Skeletal muscle tissue (tissue), 5 donors: ENCODE measurements at places on chromosomes 13 and 19. TPM values are rescaled to one million over a fixed set of nuclear protein-coding genes. Genes with fewer than 3 reads are reported as not detected.

The ADAMTSL5 gene
- 3.1 TPM for total RNA-seq

The F10 gene
- 33.9 TPM for total RNA-seq

The ICAM5 gene
- not detected for total RNA-seq

The ZNF493 gene
- 47.5 TPM for total RNA-seq

The QPCTL gene
- 2.6 TPM for total RNA-seq

The SLITRK1 gene
- total RNA-seq, result 0.52 TPM

The MPHOSPH8 gene
- 7.8 TPM for total RNA-seq

The MCF2L gene
- 18.3 TPM for total RNA-seq

The ZNF333 gene
- 12.0 TPM for total RNA-seq

The EID2B gene
- total RNA-seq, result 2.6 TPM

The KL gene
- 2.6 TPM for total RNA-seq

The ZSCAN22 gene
- 2.6 TPM for total RNA-seq

The MEX3D gene
- 21.4 TPM for total RNA-seq

The RPS15 gene
- 354 TPM for total RNA-seq

The ZNF726 gene
- 2.6 TPM for total RNA-seq

The CEACAM3 gene
- total RNA-seq, result not detected

The ZNF497 gene
- total RNA-seq, result 2.1 TPM

The MBD3L3 gene
- total RNA-seq, result not detected

The C13orf42 gene
- not detected for total RNA-seq

The NRTN gene
- not detected for total RNA-seq

The BCKDHA gene
- 46.4 TPM for total RNA-seq

The SYT3 gene
- total RNA-seq, result not detected

The MYH14 gene
- 30.3 TPM for total RNA-seq

The KRTDAP gene
- not detected for total RNA-seq

The PLVAP gene
- total RNA-seq, result 12.5 TPM

The CNN1 gene
- 28.7 TPM for total RNA-seq

The KLF12 gene
- 18.3 TPM for total RNA-seq

The GPC5 gene
- total RNA-seq, result 6.3 TPM

The TMEM145 gene
- 0.52 TPM for total RNA-seq

The HSPB6 gene
- total RNA-seq, result 52.7 TPM

The C19orf73 gene
- total RNA-seq, result not detected

The KLHL1 gene
- total RNA-seq, result not detected

The FCER2 gene
- under 0.01 TPM for total RNA-seq

The F7 gene
- under 0.01 TPM for total RNA-seq

The SIGLEC8 gene
- 0.52 TPM for total RNA-seq

The DHDH gene
- total RNA-seq, result not detected

The ZNF547 gene
- 3.1 TPM for total RNA-seq

The MBNL2 gene
- total RNA-seq, result 30.3 TPM

The SMIM24 gene
- not detected for total RNA-seq

The TPRX2 gene
- total RNA-seq, result not detected

The IRGC gene
- total RNA-seq, result not detected
